ENCODE measurements at places on chromosomes 1 and 21.
A peak's percentile ranks its signal among the peaks of the same experiment; 100 is the strongest.

DNA sequence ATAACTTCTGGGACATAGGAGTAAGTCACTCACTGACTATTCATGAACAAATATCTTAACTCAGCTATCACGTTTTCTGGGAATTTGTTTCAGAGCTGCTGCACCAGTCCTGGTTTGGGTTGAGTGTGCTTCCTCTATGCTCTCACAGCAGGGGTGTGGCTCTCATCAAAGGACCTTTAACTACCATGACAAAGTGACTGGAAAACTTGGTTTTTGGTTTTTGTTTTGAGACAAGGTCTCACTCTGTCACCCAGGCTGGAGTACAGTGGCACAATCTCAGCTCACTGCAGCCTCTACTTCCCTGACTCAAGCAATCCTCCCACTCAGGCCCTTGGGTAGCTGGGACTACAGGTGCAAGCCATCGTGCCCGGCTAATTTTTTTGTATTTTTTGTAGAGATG lies 4.1 kb downstream of the ILDR2 start:
- no peak for DNase-seq

GRCh38 chr1:151367658-151368392 lies 4.7 kb downstream of the SELENBP1 start:
- DNase-seq = no peak

GRCh38 chr1:6170742-6171201 lies 9.3 kb downstream of the CHD5 start:
- peak; percentile 54 for DNase-seq

DNA sequence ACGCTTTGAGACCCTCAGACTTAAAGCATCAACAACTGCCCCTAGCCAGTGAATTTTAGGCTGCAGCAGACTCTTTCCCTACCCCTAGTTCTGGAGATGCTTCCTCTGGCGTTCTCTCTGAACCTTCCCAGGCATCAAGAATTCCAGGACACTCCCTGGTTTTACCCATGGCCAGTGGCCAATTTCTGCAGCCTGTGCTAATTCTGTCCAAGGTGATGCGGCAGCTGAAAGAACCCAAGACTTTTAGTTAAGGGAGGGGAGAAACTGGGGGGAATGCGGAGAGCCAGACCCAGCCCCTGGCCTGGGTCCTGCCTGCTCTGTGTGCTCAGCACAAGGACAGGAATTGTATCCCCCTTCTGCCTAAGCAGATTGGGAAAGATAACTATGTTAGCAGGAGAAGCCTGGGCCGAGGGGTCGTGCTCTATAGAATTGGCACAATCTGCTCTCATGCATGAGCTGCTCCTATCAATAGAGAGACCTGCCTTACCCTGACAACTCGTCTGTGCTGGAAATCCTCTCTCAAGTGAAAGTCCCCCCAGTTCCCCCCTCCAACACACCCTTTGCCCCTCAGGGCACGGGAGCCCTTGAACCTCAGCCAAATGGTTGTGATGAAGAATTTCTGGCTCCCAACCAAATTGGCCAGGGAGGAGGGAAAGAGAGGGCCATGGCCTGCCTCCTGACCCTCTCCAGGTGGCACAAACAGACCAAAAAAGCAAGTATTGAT lies 5.4 kb upstream of the GJA8 start:
- no peak for DNase-seq

- no peak for DNase-seq
Measured at GRCh38 chr1:175564723-175565122, 178.7 kb downstream of the TNR start.

GRCh38 chr21:36825658-36826057 lies 126.7 kb downstream of the SIM2 start:
- no peak for DNase-seq

DNA sequence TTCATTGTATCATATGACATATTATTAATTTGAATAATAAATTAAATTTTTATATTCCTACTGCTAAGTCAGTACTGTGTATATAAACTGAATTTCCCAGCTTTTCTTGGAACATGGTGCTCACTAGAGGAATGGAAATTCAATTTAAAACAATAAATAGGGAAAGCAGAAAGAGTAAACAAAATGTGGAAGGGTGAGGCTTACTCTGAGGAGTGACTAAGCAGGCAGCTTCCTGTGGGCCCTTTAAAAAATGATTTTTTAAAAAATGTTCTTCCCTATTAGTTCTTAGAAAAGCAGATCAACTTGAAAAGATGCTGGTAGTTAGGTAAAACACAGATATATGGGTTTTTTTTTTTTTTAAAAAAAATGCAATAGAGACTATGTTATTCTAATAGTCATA lies 49.5 kb upstream of the S1PR1 start:
- DNase-seq = peak; percentile 24

GRCh38 chr1:199747984-199748383 lies 279.5 kb upstream of the NR5A2 start:
- no peak for DNase-seq

GRCh38 chr1:62585469-62586155 lies 11.7 kb upstream of the ANGPTL3 start:
- no peak for DNase-seq

GRCh38 chr1:94768036-94768435 lies 52.1 kb upstream of the SLC44A3 start:
- DNase-seq = peak; percentile 88

DNA sequence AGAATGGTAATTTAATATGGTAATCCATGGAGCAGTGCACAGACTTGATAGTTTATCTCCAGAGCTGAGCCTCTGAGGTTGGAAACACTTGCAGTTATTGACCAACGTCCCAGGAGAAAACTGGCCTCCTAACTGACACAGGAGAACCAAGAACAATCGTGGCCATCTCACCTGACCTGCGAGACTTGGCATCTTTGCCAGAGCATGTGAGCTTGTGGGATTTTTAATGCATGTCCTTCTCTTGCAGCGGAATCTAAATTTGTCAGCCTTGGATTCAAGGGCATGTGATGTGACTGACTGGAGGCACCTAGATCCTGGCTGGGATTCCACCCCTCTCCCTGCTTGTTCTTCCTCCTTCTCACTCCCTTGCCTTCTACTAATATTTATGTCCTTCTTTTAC lies 27.8 kb upstream of the SLC26A9 start:
- DNase-seq = no peak

GRCh38 chr21:16570171-16570570 lies 840.4 kb downstream of the USP25 start:
- DNase-seq = no peak

DNA sequence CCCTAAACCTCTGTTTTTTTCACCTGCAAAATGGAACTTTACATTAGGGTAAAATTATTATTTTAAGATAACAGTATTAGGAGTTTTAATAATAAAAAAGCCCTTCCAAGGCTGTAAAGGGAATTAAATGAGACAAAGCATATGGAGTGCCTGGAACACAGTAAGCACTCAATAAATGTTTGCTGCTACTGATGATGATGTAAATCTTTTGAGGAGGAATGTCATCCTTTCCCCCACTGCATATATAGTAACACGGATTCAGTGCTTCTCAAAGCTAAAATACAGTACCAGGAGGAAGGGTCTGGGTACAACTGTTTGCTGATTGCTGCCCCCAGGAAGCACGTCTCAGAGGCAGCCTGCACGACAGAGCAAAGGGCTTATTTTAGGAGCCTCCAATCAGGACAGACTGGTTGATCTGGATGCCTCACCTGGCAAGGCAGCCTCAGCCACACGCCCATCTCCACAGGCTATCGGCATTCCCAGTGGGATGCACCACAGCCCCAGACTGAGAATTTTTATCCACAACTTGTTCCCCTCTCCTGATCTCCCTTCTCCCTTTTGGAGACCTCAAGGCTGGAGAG lies 64.4 kb downstream of the GADD45A start:
- no peak for DNase-seq

GRCh38 chr1:1318131-1318652 lies 6.3 kb downstream of the INTS11 start:
- DNase-seq = no peak

GRCh38 chr1:214418391-214418790 lies 133.0 kb downstream of the PTPN14 start:
- no peak for DNase-seq

- no peak for DNase-seq
Measured at GRCh38 chr1:199202331-199202730, 563.5 kb downstream of the PTPRC start.

DNA sequence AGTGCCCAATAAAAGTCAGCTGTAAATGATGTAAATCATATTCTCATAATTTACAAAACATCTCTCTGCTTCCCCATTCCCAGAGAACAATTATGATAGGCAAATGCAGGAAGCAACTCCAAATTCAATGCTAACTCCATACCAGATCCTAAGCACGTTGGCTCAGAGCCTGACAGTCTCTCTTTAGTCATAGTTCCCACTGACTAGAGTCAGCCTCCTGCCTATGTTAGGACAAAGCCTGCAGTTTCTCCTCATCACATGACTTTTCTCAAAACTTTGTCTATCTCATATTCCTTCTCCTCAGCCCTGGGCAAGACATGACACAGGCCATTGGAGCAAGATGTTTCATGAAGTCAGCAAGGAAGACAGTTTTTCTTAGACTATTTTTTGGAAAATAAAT lies 101.5 kb upstream of the COL24A1 start:
- no peak for DNase-seq

DNA sequence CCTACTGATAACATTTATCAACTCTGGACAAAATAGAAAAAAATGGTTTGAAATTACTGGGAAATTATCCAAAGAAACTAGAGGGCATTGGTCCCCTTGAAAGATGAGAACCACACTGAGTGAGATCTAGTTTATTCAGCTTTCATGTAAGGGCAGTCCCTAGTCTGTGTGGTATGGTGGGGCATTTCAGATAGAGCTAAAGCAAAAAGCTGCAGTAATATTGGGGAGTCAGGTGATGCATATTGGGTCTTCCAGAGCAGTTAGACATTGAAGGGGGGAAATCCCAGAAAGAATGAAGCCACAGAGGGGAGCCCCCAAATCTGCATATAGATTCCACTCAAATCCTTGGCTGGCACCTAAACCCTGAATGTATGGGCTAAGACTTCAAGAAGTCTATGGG lies 347.7 kb upstream of the POU3F1 start:
- DNase-seq = no peak

DNA sequence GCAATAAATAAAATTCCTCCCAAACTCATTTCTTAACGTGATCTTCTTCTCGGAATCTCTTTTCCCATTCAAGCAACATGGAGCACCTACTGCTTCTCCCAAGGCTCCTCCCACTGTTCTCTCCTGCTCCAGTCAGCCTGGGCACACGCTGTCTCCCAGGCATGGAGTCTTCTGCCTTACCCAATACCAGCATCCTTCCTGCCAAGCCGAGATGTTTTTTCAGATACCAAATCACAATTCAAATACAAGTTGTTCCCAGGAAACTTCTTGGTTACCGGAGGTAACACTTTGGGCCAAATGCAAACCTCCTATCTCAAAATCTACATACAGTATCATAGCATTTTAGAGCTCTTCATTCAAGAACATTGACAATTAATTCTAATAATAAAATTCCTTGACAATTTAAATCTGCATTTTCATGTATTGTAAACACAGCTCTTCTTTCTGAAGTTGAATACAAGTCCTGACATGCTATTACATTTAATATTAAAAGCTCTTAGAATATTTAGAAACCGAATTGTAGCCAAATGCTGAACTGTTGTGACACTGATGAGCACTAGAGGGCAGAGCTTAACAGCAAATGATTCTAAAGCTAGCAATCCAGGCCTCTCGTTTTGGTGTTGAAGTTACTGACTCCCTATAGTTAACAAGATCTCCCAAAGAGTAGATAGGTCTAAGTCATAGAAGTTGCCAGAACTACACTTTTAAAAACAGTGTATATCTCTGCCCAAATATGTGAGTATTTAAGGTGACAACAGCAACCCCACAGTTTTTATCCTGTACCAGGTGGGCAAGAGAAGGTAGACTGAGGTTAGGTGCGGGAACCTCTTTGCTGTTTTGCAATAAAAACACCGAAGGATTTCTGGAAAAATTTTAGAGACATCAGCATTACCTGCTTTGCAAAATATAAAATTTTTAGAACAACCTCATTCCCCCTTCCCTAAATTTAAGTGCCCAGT lies 52.3 kb downstream of the BCAR3 start:
- peak; percentile 65 for DNase-seq

GRCh38 chr21:34558166-34558565 lies 46.2 kb upstream of the KCNE1 start:
- DNase-seq = no peak

DNA sequence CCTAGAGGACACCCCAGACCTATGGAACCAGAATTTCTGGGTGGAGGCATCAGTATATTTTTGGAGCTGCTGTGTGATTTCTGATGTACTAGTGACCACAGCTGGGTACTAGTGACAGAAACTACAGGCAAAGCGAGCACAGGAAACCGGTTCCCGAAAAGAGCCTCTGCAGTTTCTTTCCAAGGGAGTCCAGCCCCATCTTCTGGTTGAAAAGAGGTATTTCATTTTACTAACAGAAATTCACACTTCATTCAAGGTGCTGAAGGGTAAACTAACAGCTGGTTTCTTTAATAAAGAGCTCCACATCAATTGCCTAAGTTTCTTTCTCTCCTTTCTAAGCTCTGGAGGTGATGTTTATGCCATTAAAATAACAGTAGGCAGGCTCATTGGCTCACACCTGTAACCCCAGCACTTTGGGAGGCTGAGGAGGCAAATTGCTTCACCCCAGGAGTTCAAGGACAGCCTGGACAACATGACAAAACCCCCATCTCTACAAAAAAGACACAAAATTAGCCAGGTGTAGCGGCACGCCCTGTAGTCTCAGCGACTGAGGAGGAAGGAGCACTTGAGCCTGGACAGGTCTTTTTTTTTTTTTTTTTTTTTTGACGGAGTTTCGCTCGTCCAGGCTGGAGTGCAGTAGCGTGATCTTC lies 22.0 kb downstream of the THAP3 start:
- DNase-seq = peak; percentile 41

DNA sequence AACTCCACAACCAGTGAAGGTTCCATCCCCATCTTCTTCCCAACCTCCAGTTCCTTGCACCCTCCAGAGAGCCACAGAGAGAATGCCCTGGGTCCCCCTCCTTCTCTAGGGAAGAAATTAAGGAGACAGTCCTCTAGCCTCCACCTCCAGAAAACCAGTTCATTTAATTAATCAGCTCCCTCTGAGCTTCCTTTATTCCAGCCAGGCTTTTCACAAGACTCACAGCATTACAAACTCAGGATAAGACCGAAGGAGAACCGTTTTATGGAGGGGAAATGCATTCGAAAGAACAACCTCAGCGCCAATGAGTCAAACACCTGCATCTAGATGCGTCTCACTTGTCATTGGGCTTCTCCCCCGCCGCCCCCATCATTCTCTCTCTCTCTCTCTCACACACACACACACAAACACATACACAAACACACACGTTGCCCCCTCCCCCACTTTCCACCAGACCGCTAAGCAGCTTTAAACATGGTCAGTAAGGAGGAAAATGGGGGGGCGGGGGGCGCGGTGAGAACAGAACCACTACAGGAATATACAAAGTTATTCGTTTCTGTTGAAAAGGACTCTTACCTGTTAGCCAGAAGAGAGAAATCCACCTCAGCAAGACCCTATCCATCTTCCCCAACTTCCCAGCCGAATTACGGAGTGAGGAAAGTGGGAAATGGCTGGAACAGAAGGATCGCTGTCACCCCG lies 544 bp downstream of the ILDR2 start:
- DNase-seq = no peak

GRCh38 chr1:54272134-54272533 lies 72.2 kb downstream of the MRPL37 start:
- DNase-seq = no peak

- DNase-seq = no peak
Measured at GRCh38 chr1:205916541-205916940, 26.7 kb downstream of the SLC26A9 start.

GRCh38 chr1:28132171-28133167 lies 44.0 kb downstream of the PTAFR start:
- DNase-seq = peak; percentile 46

All from MV-4-11 (cell line).